ENCODE measurements at places on chromosomes 2 and 18. TPM values are rescaled to one million over a fixed set of nuclear protein-coding genes. Genes with fewer than 3 reads are reported as not detected.
A peak's percentile ranks its signal among the peaks of the same experiment; 100 is the strongest.

CCBE1 gene
- total RNA-seq = not detected

- H3K27ac ChIP-seq = no peak overlapping the region
- DNase-seq = no peak
- no peaks in the 10 kb centered on the region for H3K27me3 ChIP-seq
Measured at GRCh38 chr2:200821686-200822245, 10.1 kb downstream of the BZW1 start.

DNA sequence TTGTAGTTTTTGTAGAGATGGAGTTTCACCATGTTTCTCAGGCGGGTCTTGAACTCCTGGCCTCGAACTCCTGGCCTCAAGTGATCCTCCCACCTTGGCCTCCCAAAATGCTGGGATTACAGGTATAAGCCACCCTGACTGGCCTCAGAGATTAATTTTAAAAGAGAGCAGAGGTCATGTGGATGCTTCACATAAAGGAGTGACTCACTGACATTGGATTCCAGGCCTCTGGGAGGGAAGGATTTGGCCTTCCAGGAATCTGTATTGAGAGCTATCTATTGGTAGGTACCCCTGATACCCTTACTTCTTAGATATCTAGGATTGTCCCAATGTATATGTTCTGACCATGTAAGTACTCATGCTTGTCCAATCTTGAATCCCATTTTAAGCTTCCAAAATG is 138.4 kb downstream of the FAM161A start:
- H3K4me1 ChIP-seq = no peaks in the 10 kb centered on the region
- peaks cover 18% of the 10 kb centered on the region for H3K27me3 ChIP-seq
- no peak for DNase-seq
- H3K36me3 ChIP-seq = peaks cover 4% of the 10 kb centered on the region
- no peak overlapping the region for H3K27ac ChIP-seq

DNA sequence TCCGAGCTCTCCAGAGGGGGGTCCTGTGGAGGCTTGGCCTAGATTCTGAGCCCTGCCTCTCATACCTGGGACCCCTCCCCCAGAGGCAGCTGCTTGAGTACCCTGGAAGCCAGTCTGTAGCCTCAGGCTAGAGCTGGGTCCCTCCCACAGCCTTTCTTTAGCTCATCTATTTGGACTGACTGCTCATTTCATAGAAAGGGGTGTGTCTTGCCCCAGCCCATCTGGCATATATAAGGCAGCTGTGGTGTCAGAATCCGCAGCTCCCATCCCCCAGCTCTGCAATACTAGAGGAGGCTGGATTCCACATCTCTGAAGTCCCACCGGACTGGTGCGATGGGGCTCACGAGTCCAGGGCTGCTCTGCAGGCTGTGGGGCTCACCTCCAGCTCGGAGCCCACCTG is 26.1 kb downstream of the MPHOSPH10 start:
- H3K27ac ChIP-seq = no peak overlapping the region
- H3K27me3 ChIP-seq = peaks cover 30% of the 10 kb centered on the region
- no peaks in the 10 kb centered on the region for H3K36me3 ChIP-seq

DNA sequence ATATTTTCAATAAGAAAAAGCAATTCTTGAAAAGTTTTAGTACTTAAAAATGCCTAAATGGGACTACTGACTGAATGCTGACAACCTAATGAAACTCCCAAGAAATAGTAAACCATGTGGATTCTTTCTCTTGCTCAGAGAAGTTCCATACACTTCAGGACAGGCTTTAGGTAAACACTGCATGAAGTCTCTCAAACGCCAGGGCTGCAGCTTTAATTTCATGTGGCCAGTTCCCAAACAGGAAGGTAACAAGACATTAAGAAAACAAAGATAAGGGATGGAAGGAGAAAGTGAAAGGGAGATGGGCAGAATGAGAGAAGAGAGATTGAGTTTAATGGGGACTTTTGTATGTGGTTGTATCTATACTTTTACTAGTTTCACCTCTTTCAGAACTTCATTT is 734.7 kb upstream of the PKDCC start:
- no peaks in the 10 kb centered on the region for H3K27me3 ChIP-seq
- DNase-seq = no peak
- H3K27ac ChIP-seq = no peak overlapping the region
- no peaks in the 10 kb centered on the region for H3K4me1 ChIP-seq
- H3K36me3 ChIP-seq = no peaks in the 10 kb centered on the region
- no peak overlapping the region for H3K4me3 ChIP-seq

DNA sequence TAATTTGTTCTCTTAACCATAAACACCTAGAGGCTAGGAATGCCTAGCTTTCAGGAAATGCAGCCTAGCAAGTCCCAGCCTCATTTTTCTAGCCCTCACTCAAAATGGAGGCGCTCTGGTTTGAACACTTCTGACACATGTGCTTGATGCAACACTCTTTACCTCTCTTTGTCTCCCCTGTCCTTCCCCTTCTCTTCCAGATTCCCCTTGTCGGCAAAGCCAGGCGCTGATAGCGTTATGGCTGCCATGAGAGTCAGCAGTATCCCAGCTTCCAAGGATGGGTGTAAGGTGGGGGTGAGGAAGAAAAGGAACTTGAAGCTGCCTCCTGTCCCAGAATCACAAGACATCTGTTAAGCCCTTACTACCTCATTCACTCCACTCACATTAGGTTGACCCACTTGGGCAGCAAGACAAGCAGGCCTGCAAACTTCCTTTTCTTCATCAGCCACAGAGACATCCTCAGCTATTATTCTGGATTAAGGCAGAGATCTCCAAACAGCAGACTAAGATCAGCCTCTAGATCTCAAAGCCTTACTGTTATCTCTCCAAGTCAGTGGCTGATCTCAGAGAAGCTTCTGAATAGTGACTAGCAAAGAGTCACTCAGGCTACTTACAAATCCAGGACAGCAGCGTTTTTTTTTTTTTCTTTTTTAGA is 1.9 kb upstream of the ST3GAL5 start:
- peak overlapping the region; percentile 80 for H3K4me3 ChIP-seq
- DNase-seq = no peak
- no peaks in the 10 kb centered on the region for H3K27me3 ChIP-seq
- peak overlapping the region; percentile 96 for H3K27ac ChIP-seq
- H3K36me3 ChIP-seq = peaks cover 6% of the 10 kb centered on the region

DNA sequence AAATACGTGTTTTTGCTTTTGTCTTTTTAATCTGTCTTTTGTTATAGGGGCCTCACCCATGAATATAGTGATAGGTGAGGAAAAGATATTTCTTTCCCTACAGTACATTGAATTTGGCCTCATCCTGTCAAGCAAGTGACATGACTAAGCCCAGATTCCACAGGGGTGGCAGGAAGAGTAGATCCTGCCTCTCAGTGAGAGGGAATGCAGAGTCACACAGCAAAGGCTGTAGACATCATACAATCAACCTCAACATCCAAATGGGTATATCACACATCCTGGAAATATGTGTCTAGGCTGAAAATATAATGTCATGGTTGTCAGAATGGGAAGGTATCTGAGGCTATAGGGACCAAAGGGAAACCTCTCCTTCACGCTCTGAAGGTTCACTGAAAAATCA is 269.6 kb downstream of the CDH20 start:
- no peak for DNase-seq
- peaks cover 64% of the 10 kb centered on the region for H3K27me3 ChIP-seq
- no peaks in the 10 kb centered on the region for H3K4me1 ChIP-seq
- H3K4me3 ChIP-seq = no peak overlapping the region

GRCh38 chr2:17667898-17668297 is 85.7 kb downstream of the SMC6 start:
- H3K4me1 ChIP-seq = peaks cover 2% of the 10 kb centered on the region
- H3K36me3 ChIP-seq = peaks cover 15% of the 10 kb centered on the region
- no peak overlapping the region for H3K27ac ChIP-seq
- no peak overlapping the region for H3K4me3 ChIP-seq
- H3K27me3 ChIP-seq = no peaks in the 10 kb centered on the region
- no peak for DNase-seq

DNA sequence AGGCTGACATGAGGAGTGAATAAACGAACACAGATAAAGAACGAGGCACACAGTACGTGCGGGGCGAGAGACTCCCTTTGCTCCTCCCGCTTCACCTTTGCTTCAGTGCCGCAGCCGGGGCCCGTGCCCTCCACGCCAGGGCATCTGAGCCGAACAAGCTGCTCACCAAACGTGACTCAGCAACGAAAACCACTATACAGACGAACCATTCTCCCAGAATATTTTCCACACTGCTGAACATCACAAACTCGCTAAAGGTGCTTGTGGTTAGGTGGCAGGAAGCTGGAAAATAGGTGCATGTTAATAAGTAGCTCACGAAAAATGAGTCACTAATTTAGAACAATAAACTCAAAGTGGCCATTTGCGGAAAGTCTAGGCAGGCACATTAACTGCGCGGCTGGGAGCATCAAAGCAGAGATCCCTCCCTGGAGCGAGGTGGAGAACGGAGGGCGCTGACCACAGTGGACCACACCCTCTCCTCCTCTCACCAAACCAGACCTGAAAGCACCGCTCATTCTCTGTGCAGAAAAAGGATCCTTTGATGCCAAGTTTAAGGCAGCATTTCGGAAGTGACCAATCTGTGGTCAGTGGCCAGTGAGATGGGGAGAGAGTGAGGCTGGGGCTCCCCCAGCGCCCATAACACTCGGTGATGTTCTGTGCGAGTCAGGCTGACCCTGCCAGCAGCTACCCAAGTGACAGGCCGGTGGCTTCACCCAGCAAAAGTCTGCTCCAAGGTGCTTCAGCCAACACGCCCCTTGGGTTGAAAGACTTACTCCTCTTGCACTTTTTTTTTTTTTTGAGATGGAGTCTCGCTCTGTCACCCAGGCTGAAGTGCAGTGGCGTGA is 153.2 kb downstream of the HDAC4 start:
- no peaks in the 10 kb centered on the region for H3K27me3 ChIP-seq
- peaks cover 39% of the 10 kb centered on the region for H3K4me1 ChIP-seq
- H3K4me3 ChIP-seq = peak overlapping the region; percentile 67
- H3K27ac ChIP-seq = peak overlapping the region; percentile 65

DNA sequence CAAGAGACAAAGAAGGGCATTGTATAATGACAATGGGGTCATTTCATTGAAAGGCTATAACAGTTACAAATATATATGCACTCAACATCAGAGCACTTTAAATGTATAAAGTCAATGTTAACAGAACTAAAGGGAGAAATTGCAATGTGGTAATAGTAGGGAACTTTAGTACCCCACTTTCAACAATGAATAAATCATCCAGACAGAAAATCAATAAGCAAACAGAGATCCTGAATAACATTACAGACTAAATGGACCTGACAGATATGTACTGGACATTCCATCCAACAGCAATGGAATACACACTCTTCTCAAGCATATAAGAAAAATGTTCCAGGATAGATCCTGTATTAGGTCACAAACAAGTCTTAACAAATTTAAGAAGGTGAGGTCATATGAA is 90.5 kb upstream of the ALKAL2 start:
- DNase-seq = no peak
- H3K4me1 ChIP-seq = no peaks in the 10 kb centered on the region
- no peaks in the 10 kb centered on the region for H3K27me3 ChIP-seq
- no peak overlapping the region for H3K4me3 ChIP-seq
- no peaks in the 10 kb centered on the region for H3K36me3 ChIP-seq

- no peak overlapping the region for H3K27ac ChIP-seq
- peaks cover 5% of the 10 kb centered on the region for H3K36me3 ChIP-seq
- H3K4me1 ChIP-seq = peaks cover 4% of the 10 kb centered on the region
Measured at GRCh38 chr2:43318791-43319190, 92.4 kb upstream of the ZFP36L2 start.

GRCh38 chr2:213066443-213066743 is 85.0 kb downstream of the IKZF2 start:
- H3K27me3 ChIP-seq = no peaks in the 10 kb centered on the region
- H3K27ac ChIP-seq = no peak overlapping the region
- peaks cover 11% of the 10 kb centered on the region for H3K4me1 ChIP-seq
- no peak for DNase-seq
- no peaks in the 10 kb centered on the region for H3K36me3 ChIP-seq

DNA sequence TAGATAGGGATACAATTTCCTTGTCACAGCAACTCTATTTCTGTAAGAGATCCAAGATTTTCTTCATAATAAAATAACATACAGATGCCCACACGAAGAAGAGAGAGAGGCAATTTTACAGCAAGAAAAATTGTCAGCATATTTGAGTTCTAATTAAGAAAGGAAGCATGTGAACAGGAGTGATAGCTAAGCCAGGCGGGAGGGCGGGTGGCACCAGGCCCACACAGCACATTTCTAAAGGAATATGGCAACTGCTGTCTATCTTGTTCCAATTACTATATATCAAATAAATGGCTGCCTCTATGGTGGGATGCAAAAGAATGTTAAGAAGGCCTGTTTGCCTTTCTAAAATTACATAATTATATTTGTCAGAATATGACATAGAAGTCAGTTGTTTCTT is 248.3 kb upstream of the DOK6 start:
- no peak overlapping the region for H3K4me3 ChIP-seq
- no peak overlapping the region for H3K27ac ChIP-seq

- H3K27me3 ChIP-seq = no peaks in the 10 kb centered on the region
- no peak overlapping the region for H3K27ac ChIP-seq
- no peaks in the 10 kb centered on the region for H3K36me3 ChIP-seq
- no peak for DNase-seq
- no peak overlapping the region for H3K4me3 ChIP-seq
Measured at GRCh38 chr2:146608490-146608889, 1236.3 kb upstream of the ACVR2A start.

DNA sequence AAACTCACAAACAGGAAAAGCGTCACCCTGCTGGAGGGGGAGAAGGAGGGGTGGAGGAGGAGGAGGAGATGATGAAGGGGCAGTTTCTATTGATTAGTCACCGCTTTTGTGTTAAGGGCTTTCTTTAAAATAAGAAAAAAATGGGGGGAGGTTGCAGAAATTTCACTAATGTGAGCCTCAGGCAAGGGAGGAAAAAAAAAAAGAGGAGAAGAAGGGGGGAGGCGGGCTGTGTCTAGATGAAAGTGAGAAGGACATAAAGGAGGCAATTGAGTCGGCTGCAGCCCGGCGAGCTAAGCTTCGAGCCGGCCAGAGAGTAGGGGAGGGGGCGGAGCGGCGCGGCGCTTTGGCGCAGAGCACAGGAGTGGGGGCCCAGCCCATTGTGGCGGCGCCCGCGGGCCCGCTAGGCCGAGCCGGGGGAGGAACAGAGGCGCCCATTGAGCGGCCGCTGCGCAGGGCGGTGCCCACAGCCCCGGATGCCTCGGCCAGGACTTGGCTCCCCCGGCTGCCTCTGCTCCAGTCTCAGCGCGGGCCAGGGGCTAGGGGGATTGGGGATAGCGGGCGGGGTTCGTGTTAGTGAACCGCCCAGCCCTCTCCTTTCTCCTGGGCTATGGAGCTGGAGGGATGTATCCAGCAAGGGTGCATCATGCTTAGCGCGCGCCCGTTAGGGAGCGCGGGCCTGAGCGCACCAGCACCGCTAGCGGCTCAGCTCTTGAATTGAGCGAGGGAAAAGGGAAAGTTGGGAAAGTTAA is 7.9 kb downstream of the PAX3 start:
- peaks cover 90% of the 10 kb centered on the region for H3K27me3 ChIP-seq
- H3K27ac ChIP-seq = peak overlapping the region; percentile 27
- no peak for DNase-seq
- peaks cover 7% of the 10 kb centered on the region for H3K36me3 ChIP-seq
- H3K4me3 ChIP-seq = no peak overlapping the region
- peaks cover 12% of the 10 kb centered on the region for H3K4me1 ChIP-seq

GRCh38 chr18:79787865-79788733 is 9.6 kb upstream of the KCNG2 start:
- peaks cover 65% of the 10 kb centered on the region for H3K27me3 ChIP-seq
- peaks cover 10% of the 10 kb centered on the region for H3K4me1 ChIP-seq
- H3K36me3 ChIP-seq = no peaks in the 10 kb centered on the region
- no peak overlapping the region for H3K4me3 ChIP-seq
- no peak for DNase-seq
- no peak overlapping the region for H3K27ac ChIP-seq

GRCh38 chr2:23092831-23093230 is 292.1 kb upstream of the KLHL29 start:
- no peaks in the 10 kb centered on the region for H3K36me3 ChIP-seq
- H3K27ac ChIP-seq = no peak overlapping the region
- no peak overlapping the region for H3K4me3 ChIP-seq
- H3K27me3 ChIP-seq = no peaks in the 10 kb centered on the region
- no peaks in the 10 kb centered on the region for H3K4me1 ChIP-seq

All from T-helper 17 cell (primary cell).